ENCODE measurements at places on chromosomes 2 and 18.

DNA sequence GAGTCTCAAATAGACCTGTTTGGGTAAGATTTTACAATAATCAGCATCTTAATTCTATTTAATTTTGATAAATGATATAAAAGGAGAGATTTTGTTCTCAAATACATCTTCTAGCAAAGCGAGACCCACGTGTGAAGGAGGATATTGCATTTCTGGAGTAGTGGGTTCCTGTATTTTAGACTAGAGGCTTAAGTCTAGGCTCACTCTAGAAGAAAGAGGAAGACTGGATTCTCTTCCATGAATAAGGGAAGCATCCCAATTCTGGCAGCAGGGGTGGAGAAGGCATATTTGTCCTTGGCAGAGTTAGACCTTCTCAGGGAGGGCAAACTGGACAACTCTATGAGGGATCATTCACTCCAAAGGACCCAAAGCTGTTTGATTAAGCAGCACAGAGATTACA, 11.3 kb upstream of the FAM228A start:
- no peak for DNase-seq

- no peak for DNase-seq
These were observed 102.9 kb downstream of the CDC42EP3 start for GRCh38 chr2:37568565-37568964.

DNA sequence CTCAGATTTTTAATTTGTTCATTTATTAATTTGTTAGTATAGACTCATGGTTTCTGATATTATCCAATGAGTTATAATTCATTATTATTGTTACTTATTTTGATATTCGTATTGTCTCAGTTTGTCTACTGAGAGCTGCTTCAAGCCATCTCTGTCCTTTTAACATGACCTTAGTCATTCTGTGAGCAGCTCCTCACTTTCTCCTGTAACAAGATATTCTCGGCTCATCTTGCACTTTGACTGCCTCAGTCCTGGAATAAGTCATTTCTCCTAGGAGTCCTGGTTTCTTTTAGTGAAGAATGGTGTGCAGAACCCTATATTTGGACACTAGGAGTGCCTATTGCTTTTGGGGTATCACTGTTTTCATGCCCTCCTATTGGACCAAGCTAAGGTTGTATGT, 13.2 kb downstream of the ASB1 start:
- DNase-seq = no peak

- DNase-seq = no peak
These were observed 123.5 kb upstream of the ZBTB14 start for GRCh38 chr18:5419030-5419429.

DNA sequence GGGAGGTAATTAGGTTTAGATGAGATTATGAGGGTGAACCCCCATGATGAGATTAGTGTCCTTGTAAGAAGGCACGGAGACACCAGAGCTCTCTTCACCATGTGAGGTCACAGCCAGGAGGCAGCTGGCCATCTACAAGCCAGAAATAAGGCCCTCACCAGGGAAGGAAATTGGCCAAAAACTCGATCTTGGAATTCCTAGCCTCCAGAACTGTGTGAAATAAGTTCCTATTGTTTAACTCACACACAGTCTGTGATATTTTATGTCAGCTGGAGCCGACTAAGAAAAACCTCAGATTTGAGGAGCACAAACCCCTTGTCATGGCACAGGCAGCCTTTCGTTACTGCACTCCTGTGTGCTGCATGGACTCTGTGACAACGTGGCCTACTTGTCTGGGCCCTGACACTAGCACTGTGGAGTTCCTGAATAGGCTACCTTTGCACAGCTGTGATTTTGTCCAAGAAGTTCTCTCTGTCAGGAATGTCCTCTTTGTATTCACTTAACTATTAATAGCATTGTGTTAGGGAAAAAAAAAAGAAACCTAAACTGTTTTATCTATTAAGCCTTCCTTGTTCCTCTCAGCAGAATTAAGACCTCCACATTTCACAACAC, 319.8 kb downstream of the TDRD15 start:
- DNase-seq = no peak
